ENCODE measurements at places on chromosomes 13 and 19. TPM values are rescaled to one million over a fixed set of nuclear protein-coding genes. Genes with fewer than 3 reads are reported as not detected.

DNA sequence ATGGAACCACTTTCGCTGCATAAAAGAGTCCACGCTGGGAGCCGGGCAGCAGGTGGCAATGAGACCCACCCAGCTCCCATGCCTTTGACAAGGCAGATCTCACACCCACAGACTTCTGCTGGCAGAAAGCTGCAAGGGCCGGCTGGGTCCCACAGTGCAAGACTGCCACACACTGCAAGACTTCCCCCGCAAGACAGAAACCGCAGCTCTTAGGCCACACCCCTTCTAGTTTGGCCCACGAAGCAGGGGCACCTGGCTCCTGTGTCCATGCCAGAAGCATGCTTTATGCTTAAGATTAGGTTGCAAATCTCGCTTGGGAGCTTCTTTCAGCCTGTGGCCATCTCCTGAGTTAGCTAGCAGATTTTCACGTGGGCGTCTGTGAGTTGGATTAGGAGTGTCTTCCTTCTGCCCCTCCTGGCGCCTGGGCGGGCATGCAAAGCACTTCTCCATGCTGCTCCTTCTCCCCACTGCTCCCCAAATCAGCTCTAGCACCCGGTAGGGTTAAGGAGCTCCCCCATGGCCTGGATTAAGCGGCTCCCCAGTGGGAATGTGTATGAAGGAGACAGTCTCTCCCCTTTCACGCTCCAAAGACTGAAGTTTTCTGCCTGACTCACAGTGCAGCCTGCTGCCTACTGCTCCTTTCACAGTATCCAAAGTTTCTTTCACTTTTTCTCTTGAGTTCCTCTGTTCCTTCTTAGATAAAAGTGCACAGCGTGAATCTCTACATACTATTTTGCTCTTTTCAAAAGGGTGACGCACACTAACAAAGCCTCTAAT is 17.7 kb downstream of the GPC6 start:
- no peak for DNase-seq

CRX gene
- 0.10 TPM for total RNA-seq

DNA sequence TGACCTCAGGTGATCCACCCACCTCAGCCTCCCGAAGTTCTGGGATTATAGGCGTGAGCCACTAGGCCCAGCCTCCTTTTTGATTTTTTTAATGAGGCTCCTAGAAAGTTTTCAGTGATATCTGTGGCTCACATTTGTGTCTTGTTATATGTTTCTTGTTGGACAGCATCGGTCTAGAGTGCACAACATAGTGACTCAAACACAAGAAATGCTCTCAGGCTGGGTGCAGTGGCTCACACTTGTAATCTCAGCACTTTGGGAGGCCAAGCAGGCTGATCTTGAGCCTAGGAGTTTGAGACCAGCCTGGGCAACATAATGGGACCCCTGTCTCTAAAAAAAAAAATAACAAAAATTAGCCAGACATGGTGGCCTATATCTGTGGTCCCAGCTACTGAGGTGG is 8.2 kb downstream of the PHF11 start:
- no peak for DNase-seq

DNA sequence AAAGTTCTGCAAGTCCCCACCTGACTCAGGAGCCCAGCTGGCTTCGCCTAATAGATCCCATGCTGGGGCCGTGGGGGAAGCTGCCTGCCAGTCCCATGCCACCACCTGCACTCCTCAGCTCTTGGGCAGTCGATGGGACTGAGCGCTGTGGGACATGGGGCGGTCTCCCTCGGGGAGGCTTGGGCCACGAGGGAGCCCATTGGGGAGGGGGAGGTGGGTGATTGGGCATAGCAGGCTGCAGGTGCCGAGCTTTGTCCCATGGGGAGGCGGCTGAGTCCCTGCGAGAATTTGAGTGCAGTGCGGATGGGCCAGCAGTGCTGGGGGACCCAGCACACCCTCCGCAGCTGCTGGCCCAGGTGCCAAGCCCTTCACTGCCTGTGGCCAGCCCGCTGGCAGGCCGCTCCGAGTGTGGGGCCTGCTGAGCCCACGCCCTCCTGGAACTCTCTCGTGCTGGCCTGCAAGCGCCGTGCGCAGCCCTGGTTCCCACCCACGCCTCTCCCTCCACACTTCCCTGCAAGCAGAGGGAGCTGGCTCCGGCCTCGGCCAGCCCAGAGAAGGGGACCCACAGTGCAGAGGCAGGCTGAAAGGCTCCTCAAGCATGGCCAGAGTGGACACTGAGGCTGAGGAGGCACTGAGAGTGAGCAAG is 467.3 kb downstream of the IRS2 start:
- DNase-seq: no peak

CGB7 gene
- total RNA-seq: not detected

FAM83E gene
- total RNA-seq: 3.3 TPM

DNA sequence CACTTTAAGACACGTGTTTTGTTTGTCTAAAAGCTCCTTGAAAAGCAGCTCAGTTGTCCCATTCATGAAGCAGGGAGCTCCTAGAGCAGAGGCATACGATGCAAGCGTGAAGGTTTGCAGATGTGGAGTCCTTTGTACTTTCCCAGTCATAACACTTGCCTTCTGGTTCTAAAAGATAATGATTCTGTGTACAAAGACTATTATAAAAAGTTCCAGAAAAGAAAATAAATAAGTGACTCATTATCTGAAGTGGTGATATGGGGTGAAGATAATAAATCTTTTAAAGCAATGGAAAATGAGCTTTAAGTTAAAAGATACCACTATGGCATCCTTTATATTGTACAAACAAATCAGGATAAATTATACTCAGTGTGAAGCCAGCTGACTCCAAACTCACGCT is 569.9 kb downstream of the MYO16 start:
- no peak for DNase-seq

GRCh38 chr19:18230941-18231734 is 4.9 kb upstream of the PDE4C start:
- DNase-seq: no peak

SLC7A1 gene
- total RNA-seq: 32.6 TPM

GRCh38 chr13:111251646-111252445 is 68.6 kb upstream of the TEX29 start:
- DNase-seq: no peak

DNA sequence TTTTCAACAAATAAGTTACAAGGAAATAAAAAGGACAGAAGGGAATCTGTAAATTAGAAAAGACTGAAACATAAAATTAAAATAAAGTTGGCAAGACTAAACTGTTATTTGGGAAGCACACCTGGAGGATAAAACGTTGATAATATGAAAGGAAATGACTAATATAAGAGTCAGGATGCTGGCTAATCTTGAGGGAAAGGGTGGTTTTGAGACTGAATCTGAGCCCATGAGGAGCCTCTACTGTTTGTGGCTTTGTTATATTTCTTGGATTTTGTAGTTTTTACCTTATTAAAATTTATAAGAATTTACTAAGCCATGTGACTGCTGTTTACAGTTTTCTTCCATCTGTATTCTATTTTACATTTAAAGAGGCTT is 718.0 kb upstream of the SPRY2 start:
- no peak for DNase-seq

DNA sequence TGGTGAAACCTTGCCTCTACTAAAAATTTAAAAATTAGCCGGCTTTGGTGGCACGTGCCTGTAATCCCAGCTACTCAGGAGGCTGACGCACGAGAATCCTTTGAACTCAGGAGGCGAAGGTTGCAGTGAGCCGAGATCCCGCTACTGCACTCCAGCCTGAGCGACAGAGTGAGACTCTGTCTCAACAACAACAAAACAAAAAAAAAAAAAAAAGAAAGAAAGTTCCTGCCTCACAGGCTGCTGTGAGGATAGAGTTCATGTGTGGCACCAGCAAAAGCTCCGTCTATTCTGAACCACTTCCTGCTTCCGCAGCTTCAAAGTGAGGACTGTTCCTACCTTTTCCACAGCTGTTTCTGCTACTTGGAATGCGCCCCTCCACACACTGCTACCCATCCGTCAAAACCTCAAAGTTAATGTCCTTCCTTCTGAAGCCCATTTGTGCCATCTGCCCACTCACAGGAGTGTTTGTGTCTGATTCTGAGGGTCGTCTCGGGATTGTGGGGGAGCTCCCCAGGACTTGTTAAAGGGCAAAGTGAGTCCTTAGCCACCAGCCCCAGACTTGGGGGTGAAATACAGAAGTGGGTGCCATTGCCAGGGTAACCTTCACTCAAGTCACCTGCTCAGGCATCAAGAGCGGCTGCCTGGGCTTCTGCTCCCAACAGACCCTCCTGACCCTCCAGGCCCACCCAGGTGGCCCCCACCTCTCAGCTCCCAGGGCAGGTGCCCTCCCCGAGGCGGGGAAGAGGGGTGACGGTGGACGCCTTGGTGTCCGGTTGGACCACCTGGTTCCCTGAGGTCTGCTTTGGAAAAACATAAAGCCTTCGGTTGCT is 2.9 kb downstream of the MFSD12 start:
- no peak for DNase-seq
